ENCODE measurements at places on chromosomes 3 and 15.
A peak's percentile ranks its signal among the peaks of the same experiment; 100 is the strongest.

DNA sequence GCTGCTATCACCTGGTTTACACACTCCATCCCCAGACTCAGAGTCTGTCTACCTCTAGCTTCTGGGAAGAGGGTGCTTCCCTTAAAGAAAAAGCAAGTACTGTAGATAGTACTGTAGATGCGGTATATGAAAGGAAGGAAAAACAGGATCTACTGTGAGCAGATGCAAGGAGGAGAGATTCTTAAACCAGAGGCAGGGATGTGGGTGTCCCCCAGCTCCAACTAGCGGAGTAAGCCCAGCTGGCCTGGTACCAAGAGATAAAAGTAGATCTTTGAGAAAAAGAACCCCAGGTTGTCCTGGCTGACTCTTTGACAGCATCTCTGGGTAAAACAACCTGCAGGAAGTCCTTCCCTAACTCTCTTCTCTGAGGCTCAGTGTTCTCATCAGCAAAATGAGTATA is 523.7 kb upstream of the PROK2 start:
- no peak for DNase-seq

DNA sequence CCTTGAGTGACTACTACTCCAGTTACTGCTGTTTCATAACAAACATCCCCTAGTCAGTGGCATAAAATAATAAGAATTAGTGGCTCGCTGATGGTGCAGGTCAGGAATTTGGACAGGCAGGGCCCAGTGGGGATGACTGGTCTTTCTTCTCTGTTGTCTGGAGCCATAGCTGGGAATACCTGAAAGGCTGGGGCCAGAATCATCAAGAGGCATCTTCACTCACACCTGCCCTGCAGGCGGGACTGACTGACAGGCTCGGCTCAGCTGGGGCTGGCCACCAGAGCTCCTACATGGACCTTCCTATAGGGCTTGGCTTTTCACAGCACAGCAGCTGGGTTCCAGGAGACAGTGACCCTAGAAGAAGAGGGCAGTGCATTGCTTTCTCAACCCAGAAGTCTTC is 148.8 kb upstream of the ATP10A start:
- no peak for DNase-seq

- DNase-seq, result peak; percentile 92
Measured at GRCh38 chr3:50299929-50300680, 900 bp upstream of the HYAL3 start.

GRCh38 chr3:31011380-31011779 is 116.9 kb upstream of the GADL1 start:
- DNase-seq, result peak; percentile 18

GRCh38 chr3:134039161-134039862 is 9.6 kb upstream of the SLCO2A1 start:
- peak; percentile 53 for DNase-seq

DNA sequence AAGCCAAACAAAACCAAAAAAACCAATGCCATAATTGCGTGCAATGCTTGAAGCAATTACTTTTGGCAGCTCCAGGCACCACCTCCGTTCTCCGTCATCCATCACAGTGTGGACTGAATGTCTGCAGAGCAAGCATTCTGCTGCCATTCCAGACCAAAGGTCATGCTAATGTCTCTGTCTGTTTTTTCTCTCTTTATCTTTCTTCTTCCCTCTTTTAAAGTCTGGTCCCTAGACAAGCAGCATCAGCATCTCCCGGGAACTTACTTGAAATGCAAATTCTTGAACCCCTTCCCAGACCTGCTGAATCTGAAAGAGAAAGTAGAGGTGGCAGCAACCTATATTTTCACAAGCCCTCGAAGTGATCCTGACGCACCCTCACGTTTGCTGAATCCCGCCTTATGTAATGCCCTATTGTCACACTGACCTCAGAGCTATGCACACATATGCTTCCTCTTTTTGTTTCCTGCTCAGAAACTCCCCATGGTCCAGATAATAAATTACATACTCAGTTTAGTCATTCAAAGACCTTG is 297.3 kb upstream of the PROK2 start:
- DNase-seq, result no peak

DNA sequence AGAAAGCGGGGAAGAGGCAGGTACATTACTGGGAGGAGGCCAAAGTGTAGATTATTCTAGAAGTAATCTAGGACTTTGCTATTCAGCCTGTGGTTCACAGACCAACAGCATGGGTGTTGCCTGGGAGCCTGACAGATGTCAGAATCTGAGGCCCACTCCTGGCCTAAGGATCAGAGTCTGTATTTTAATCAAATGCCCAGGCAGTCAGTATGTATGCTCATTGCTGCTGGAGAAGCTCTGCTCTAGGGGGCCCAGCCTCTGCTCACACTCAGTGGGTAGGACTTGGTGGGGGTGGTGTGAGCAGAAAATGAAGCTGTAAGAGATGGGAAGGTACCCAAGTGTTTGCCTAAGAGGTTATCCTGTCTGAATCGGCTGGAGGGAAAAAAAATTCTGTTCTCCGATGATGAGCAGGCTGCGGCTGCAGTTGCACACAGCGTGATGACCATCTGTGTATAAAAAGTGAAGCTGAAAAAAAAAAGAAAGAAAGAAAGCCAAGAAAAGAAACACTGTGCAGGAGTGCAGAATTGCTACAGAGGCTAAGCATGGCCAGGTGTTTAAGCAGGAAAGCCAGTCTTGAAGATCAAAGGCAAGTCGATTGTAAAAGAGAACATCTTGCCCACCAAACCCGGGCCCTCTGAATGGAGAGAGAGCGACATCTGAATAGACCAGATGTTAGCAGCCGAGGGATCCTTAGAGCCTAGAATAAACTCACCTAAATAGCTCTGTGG is 65.2 kb downstream of the EIF4E3 start:
- no peak for DNase-seq

- no peak for DNase-seq
Measured at GRCh38 chr3:197957790-197958133, 2.3 kb upstream of the LMLN start.

GRCh38 chr3:55873523-55874254 is 386.6 kb upstream of the WNT5A start:
- peak; percentile 63 for DNase-seq

DNA sequence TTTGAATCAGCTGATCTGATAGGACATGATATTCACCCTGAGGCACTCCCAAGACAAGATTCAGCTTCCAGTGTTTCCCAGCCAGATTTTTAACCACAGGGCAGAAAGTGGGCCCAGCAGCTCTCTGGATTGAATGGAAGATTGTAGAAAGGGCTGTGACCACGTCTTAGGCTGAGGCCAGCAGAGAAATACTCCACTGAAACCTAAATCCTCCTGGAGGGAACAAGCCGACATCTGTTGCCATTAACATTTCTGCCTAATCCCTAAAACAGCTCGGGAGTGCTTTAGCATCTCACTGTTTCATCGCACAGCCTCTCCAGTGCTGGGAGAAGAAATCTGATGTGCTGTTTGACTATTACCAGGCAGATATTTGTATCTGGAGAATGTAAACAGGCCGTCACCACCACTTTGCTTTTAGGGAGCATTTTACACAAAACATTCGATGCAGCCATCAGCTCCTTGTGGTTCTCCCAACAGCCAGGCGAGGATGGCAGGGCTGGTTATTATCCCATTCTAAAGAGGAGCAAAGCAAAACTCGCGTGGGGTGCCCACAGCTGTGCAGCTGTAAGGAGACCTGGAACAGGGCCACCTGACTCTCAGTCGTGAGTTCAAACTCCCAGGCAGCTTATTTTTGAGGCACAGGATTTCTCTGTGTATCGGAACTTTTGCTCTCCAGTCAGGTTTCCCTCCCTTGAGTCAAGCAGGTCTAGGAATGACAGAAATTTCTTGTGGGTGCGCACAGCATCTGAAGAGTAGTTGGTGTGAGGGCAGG is 117.4 kb downstream of the LIPC start:
- no peak for DNase-seq

DNA sequence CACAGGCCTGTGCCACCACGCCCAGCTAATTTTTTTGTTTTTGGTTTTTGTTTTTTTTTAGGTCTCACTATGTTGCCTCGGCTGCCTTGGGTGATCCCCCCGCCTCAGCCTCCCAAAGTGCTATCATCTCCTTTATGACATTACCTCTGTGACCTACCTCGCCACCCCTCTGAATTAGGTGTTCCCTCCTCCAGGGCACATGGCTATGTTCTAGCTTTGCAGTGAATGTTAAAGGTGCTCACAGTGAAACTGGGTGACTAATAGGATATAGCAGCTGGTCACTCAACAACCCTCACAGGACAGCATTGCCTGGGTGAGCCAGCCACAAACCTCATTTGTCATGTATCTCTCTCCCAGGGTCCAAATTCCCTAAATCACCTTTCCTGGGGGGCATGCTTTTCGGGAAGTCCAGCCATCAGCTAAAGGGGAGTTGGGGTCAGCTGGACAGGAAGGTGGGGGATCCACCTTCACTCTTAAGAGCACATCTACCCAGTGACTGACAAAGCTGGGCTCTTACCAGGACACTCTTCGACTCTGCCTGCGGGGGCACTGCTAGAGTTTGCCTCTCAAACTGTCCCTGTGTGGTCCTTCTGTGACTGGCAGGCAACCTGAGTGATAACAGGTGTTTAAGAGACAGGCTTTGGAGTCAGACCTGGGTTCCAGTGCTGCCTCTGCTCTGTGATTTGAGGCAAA is 1.6 kb upstream of the TTLL3 start:
- DNase-seq, result peak; percentile 57

DNA sequence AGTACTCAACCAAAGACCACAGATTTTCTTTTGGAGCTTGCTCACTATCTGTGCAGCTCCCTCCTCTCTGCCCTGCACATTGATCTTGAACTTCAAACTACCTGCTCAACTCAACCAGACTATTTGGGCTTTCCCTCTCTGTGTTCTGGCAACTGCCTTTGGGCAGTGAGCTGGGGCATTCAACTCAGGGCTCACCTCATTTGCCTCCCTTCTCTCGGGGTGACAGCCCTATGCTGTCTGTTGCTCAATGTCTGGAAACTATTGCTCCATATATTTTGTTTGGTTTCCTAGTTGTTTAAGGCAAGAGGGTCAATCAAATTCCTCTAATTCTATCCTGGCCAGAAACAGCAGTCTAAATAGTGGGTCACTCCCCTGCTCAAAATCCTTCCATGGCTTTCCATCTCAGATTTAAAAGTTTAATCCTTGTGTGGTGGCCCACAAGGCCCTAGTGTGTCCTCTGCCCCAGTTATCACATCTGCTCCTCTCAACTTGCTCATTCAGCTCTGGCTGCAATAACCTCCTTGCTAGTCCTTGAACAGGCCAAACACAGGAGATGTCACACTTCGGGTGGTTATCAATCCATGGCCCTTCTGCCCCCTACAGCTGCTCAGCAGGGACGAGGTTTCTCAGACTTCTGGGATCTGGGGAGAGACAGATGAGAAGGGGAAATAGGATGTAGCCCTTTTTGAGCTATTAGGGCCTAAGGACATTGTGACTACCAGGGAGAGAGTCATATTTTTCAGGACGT is 67.8 kb downstream of the SNRK start:
- no peak for DNase-seq

DNA sequence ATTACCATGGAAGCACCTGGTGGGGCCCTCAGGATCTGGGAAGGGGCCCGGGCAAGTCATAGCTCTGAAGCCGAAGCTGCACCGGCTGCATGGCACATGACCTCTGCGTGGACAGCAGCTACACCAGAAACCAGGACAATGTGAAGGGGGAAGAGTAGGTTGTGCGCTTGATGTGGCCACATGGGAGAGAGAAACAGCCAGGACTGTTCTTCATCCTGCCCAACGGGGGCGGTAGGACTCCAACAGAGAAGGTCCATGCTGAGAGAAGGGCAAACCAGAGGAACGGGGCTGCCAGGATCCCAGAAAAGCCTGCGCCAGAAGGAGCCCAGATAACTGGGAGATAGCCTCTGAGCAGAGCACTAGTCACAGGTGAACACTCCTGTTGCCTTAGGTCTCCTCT is 54.9 kb upstream of the PRR20G start:
- no peak for DNase-seq

DNA sequence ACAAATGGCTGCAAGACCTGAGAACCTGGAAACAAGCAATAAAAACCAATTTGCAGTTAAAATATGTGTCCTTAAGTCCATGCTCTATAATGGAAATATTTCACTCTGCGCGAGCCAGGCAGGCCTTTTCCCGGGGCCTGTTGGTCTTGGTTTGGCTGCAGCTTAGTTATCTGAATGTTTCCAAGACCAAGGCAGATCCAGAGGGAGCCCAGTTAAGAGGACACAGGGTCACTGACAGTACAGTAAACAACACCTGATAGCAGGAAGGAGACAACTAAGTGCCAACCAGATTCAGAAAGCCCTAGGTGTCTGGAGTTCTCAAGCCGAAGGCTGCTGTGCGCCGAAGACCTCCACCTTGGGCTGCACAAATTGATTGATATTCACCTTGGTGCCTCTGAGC is 32.8 kb downstream of the THSD4 start:
- no peak for DNase-seq

- DNase-seq, result peak; percentile 93
Measured at GRCh38 chr15:52124270-52124880, 11.8 kb upstream of the BCL2L10 start.

DNA sequence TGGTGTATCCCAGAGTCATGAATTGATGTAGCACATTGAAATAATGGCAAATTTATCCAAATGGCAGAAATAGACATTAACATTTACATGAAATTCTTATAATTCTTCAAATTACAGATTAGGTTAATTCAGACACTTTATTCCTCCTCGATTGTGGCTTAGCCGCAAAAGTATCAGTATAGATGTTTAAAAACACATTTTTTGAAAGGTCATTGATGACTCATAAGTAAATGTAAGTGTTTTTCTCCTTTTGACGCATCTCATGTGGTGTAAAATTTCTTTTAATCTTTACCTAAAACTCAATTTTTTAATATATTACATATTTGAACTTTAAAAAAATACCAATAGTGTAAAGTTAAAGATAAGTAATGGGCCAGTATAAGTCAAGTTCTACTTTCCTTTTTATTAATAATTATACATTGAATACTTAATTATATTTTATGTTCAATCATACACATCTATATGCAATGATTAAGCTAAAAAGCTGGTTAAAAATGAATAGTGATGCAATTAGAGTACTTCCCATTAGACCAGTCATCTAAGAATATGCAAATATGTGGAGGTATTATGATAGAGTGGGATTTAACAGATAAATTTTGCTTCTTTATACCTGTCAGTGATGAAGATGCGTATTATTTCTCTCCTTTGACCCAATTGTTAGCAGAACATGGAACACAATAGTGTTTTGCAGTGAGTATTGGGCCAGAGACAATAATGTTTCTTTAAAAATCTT is 678.1 kb upstream of the DPPA4 start:
- DNase-seq, result no peak

GRCh38 chr3:17336291-17336690 is 406.1 kb downstream of the TBC1D5 start:
- no peak for DNase-seq

- DNase-seq, result no peak
Measured at GRCh38 chr3:56157693-56158362, 310.4 kb downstream of the ERC2 start.

- DNase-seq, result no peak
Measured at GRCh38 chr3:62936626-62937254, 61.5 kb upstream of the CADPS start.

- DNase-seq, result no peak
Measured at GRCh38 chr3:194283221-194284006, 67.7 kb downstream of the CPN2 start.

Data from epithelial cell of esophagus (primary cell).